Left cardiac atrium (tissue), 4 donors: ENCODE measurements at places on chromosomes 2 and 18.

GRCh38 chr2:200913654-200914053 lies 24.5 kb downstream of the NIF3L1 start:
- DNase-seq: no peak

DNA sequence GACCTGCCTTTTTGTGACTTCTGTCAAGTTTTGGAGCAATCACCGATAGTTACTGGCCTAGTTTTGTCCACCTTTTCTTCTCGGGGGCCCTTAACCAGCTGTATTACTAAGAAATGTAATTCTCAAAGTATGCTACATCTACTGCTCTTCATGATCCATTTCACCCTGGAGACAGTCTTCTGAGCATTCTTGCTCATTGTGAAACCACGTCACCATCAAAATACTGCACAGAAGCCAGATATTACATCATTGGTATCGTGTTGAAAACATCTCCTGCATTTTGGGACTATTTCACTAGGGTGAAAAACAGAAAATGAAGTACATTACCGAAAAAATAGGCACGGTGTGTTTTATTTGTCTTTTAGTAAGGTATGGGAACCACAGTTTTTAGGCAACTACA lies 11.7 kb downstream of the LYPD6B start:
- no peak for DNase-seq

GRCh38 chr18:3653263-3653850 lies 203.4 kb downstream of the TGIF1 start:
- DNase-seq: no peak

- no peak for DNase-seq
Measured at GRCh38 chr2:199756211-199756610, 94.8 kb downstream of the FTCDNL1 start.

DNA sequence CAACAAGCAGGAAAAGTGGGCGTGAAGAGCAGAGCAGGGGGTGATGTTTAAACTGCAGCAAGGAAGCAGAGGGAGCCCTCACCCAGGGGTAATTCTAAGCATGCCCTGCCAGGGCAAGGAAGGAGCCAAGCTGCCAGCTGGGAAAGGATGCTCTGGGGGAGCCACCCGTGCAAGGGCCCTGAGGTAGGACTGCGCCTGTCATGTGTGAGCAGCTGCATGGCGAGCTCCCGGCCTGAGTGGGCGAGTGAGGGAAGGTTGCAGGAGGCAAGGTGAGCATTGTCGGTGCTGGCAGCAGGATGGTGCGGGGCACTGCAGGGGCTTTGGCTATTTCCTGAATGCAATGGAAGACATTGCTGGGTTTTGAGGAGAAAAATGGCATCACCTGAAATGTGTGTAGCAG lies 107.2 kb downstream of the COPS8 start:
- no peak for DNase-seq

- no peak for DNase-seq
Measured at GRCh38 chr18:45251236-45251635, 364.0 kb upstream of the SLC14A2 start.

DNA sequence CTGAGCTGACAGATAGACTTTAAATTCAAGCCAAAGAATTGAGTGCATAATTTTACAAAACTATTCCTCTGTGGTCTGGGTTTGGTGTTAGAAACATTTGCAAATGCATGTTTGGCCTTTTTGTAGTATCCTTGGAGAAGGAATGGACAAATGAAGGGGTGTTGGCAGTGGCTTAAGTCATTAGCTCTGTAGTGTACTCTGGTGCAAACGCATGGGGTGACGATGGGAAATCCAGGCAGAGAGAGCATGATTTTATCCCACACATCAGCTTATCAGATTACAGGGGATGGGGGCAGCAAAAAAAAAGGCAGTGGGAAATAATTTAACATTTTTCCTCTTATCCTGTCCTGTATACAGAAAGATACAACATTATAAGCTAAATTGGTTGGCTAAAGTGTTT lies 320.6 kb downstream of the ZNF516 start:
- no peak for DNase-seq

DNA sequence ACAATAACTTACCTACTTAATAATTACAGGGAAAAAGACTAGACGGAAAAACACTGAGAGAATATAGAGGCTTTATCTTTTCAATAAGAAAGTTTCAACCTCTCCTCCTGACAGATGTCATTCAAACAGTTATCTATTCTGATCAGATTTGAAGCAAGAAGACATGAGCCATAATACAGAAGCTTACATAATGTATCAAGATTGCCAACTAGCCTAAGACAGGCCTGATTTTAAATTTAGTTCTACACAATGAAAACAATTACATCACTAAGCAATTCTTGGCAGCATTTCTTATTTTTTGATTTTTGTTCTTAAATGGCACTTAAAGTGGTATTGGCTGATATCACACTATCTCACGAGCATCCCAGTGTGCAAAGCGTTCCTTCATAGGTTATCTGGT lies 41.6 kb downstream of the GPR155 start:
- no peak for DNase-seq

DNA sequence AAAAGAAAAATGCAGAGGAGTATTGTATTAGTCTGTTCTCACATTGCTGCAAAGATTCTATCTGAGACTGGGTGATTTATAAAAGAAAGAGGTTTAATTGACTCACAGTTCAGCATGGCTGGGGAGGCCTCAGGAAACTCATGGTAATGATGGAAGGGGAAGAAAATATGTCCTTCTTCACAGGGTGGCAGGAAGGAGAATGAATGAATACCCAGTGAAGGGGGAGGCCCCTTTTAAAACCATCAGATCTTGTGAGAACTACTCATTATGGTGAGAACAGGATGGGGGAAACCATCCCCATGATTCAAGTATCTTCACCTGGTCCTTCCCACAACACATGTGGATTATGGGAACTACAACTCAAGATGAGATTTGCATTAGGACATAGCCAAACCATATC lies 9.1 kb upstream of the PLCL1 start:
- no peak for DNase-seq

- no peak for DNase-seq
Measured at GRCh38 chr2:71783215-71783614, 329.9 kb downstream of the DYSF start.

GRCh38 chr2:25833566-25833965 lies 44.7 kb downstream of the ASXL2 start:
- DNase-seq: no peak

DNA sequence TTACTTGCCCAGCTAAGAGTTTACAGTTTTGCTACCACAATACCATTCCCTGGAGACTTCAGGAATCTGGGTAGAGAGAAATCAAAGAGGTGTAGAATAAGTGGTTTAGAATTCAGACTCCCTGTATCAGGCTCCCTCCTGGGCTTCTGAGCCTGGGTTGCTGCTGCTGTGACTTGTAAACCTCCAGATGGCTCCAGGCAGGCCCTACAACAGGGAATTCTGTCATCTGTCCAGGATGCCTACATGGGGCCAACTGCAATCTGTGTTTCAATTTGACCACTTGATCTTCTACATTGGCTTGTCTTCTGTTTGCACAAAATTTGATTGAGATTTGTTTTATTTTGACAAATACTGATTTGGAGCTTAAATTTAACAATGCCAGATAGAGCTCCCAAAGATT lies 183.9 kb downstream of the RAD51AP2 start:
- DNase-seq: no peak

DNA sequence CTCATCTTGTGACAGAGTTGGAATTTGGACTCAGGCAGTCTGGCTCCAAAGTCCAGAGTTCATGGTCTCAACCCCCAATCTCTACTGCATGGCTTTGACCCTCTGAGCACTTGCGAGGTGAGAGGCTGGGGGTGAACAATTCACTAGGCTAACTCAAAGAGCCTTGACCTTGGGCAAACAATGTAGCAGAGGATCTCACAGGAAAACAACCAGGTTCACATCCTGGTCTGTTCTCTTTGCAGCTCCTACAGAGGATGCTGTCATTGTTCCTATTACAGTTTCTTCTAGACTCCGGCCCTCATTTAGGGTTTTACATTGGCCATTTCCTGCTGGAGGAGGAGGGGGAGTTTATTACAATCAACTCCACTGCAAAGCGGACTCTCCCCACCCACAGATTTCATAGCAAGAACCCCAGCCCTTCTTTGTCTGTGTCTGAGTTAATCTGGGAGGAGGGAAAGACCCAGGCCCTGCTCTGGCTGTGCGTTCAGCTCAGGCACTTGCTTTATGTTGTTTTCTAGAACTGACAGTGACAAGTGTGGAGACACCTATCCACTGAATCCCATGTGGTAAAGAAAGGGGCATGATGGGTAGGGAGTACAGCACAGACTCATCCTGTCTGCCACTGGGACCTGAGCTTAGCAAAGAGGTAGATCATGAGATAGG lies 101.6 kb downstream of the LBH start:
- no peak for DNase-seq

- DNase-seq: no peak
Measured at GRCh38 chr18:47970664-47971531, 40.4 kb upstream of the SMAD2 start.

GRCh38 chr18:10228326-10228725 lies 226.1 kb upstream of the APCDD1 start:
- DNase-seq: no peak
